ENCODE measurements at places on chromosomes 7 and 10.
A peak's percentile ranks its signal among the peaks of the same experiment; 100 is the strongest.

- DNase-seq, result no peak
Observed at GRCh38 chr7:54738737-54739136, 20.3 kb downstream of the SEC61G start.

DNA sequence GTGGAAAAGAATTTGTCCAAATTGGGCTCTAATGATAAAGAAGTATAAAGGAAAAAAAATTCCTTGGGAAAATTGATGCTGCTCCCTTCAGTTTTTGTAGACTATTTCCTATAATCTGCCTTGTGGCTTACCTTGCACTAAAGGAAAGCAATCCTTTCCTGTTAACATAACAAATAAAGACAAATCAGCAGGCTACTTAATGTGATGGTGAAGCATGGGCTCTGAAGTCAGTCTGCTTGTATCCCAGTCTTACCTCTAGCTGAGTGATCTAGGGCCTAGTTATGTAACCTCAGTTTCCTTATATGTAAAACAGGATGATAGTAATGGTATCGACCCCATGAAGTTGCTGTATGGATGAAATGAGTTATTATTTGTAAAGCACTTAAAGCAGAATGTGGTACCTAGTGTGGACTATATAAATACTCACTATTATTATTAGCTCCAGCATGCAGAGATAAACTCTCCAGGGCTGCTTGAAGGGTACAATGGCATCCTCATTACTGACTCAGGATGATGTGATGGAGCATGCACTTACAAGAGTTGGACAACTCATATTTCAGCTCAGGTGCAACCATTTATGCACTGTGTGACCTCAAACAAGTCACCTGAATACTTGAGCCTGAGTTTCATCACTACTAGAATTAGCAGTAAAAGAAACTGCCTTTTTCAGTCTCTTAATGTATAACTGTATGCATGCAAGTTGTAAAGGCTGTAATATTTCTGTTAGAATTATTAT, 156.1 kb downstream of the DKK1 start:
- no peak for DNase-seq

- DNase-seq, result no peak
Observed at GRCh38 chr7:14047709-14048399, 58.4 kb upstream of the ETV1 start.

GRCh38 chr10:103451091-103451813, 918 bp downstream of the CALHM2 start:
- DNase-seq, result peak; percentile 75

- DNase-seq, result peak; percentile 15
Observed at GRCh38 chr10:70374775-70375614, 7.4 kb downstream of the LRRC20 start.

DNA sequence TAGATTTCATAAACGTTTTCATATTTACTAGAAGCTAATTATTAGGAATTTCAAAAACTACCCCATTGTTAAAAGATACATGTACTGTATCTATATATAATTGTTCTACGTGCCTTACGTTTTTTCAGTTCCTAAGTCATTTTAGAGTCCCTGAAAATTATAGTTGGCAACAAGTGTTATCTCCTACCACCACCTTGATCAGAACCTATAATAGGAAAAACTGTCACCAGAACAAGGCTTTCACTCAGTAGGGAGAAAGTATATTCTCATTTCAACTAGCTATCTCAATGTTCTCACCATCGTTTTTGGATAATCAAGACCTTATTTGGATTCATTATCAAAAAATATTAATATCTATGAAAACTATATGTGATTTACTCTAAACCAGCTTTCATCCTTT, 107.7 kb downstream of the CPEB3 start:
- no peak for DNase-seq

DNA sequence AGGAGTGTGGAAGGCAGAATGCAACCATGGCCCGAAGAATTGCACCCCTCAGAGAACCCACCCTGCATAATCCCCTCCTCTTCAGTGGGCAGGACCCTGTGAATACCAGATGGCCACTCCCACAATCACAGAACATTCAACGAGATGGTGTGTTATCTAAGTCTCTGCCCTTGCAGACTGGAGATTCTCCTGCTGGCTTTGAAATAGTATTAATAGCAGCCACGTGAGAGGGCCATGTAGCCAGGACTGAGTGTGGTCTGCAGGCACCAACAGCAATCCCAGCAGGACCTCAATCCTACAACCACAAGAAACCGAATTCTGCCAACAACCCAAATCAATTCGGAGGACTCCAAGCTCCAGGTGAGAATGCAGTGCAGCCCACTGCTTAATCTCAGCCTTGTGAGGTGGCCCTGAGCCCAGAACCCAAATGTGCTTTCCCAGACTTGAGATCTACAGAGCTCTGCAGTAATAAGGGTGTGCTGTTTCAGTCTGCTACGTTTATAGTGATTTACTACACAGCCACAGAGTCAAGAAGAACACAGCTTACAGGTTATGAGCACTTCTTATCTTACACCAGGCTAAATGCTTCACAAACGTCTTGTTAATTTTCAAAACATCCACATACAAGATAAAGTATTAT, 72.1 kb downstream of the VOPP1 start:
- no peak for DNase-seq

- DNase-seq, result no peak
Observed at GRCh38 chr7:137998250-137998649, 3.6 kb downstream of the CREB3L2 start.

- DNase-seq, result no peak
Observed at GRCh38 chr7:1296356-1296981, 63.8 kb downstream of the UNCX start.

DNA sequence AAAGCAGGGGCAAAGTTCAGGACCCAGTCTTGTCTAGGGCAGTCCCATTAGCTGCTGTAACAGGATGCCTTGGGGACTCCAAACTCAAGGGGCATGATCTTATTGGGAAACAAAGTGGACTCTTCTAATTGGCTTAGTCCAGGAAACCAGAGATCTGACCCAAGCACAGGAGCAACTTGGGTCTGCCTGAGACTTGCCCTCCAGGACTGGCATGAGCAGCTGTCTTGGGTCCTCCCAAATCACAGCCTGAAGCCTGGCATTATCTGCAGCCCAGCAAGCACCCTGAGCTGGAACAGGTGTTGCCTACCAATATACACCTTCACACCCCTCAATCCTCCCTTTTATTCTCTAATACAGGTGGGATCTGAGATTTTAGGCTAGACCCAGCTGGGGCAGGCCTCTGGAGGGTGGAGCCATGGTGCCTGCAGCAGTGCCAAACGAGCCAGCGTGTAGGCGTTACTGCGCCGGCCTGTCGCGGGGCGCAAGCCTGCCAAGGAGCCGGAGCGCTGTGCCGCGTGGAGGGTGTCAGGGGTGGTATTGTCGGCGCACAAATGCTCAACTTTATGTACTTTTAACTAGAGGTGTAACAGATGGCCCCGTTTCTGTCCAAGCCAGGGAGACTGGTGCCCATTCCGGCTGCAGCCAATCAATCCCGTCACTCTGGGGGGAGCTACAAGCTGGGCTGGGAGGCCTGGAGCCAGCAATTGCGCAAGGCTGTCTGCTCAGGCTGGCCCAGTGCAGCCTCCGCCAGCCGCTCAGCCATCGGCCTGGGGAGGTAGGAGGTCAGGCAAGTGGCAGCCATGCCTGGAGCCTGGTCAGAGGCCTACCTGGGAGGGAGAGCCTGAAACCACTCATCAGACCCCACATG, 12.8 kb upstream of the LBX1 start:
- no peak for DNase-seq

DNA sequence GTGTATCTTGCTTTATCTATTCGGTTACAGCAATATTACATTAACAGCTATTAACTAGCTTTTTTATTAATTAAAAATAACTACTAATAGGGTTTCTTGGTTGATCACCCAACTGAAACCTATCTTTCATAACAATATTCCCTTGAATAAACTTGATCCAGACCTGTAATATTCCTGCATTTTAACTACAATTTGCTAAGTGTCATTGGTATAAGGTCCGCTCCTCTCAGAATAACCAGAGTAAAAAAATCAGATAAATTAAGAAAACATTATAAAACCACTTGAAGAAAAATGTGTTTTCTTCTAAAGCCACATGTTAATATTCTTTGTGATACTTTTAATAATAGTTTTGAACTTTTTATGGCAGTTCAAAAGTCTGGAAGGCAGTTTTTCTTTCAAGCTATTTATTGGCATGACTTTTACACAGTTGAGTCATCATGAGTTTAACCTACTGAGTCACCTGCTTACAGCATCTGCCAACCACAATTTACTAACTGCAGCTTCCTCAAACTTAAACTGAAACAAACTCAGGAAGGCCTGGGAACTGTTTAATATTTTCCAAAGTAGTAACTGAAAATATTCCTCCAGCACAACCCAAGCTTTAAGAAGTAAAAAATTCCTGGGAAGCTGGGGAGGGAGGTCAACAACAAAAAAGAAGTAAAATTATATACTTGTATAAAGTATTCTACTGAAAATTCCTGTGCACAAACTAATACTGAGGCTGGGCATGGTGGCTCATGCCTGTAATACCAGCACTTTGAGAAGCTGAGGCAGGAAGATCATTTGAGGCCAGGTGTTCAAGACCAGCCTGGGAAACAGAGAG, 103.2 kb downstream of the NRBF2 start:
- DNase-seq, result peak; percentile 89

- DNase-seq, result peak; percentile 37
Observed at GRCh38 chr7:44103923-44104859, at the start of gene AEBP1. TSS of gene AEBP1 (plus strand) at chr7:44104345. CDS start at chr7:44104666, 321 bp downstream.

GRCh38 chr10:62037166-62037831, 135.8 kb downstream of the ARID5B start:
- DNase-seq, result peak; percentile 70

DNA sequence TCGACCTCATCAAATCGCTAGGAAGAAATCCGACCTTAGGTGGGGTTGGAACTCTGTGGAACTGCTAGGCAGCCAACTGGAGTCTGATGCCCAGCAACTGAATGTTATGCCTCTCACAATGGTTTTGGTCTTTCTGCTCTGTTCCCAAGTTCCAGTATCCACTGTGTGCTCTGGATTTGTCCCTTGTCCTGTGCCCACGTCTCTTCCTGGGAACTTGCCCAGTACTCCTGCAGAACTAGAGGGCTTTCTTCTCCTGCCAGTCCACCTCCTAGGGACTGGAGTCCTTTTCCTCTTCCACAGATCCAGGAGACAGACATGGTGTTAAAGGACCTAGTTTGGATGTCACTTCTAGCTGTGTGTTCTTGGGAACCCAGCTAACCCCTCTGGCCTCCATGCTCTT, 26.6 kb downstream of the PRTFDC1 start:
- DNase-seq, result no peak

GRCh38 chr7:134174795-134175261, 47.7 kb downstream of the LRGUK start:
- DNase-seq, result peak; percentile 61

DNA sequence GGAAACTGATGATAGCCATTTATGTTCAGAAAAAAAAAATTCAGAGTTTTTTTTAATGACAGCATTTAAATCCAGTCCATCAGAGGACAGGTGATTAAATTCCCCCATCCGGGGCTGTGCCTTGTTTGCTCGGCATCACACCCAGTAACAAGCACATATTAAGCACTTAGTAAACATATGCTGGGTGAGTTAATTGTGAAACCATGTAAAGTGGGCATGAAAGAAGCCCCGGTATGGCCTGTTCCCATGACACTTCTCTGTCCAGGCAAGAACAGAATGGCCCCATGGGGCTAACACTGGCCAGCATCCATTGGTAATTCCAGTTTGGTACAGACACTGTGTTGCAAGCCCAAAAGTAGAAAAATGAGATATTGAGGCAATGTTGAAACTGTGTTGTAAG, 220.8 kb upstream of the RNF32 start:
- no peak for DNase-seq

- no peak for DNase-seq
Observed at GRCh38 chr7:138944592-138944991, 36.6 kb downstream of the KIAA1549 start.

DNA sequence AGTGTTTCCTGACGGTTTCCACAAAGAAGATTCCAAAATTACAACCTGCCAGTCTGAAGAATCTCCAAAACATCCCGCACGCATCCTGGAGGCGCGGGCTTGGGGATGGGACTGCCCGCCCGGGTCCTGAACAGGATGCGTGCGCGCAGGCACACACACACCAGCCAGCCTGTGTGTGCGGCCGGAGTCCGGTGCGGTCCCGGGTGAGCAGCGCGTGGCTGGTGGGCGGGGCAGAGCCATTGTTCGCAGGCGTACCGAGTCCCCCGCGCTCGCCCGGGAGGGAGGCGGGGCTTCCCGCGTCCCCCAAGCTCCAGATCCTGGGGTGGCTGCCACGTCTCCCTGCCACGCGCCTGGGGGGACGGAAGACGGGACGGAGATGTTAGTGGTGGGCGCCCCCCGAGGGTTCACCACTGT, 675 bp upstream of the SCD start:
- DNase-seq, result peak; percentile 63

DNA sequence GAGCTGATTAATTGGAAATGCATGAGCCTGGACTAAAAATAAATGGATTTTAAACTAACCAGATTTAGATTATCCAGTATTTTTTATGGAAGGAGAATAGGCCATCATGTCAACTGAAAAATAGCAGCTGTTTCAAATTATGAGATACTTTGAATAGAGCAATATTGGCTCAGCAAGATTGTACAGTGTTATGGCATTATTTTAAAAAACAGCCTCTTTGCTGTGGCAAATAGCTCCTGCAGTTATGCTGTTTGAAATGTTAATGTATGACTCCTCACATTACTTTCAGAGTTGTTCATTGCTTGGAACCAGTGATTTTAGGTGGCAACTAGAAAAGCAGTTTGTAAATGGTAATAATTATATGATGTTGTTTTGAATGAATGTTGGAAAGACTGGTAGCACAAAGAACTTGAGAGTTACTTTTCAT, 244.5 kb downstream of the KIAA1217 start:
- DNase-seq, result peak; percentile 74

DNA sequence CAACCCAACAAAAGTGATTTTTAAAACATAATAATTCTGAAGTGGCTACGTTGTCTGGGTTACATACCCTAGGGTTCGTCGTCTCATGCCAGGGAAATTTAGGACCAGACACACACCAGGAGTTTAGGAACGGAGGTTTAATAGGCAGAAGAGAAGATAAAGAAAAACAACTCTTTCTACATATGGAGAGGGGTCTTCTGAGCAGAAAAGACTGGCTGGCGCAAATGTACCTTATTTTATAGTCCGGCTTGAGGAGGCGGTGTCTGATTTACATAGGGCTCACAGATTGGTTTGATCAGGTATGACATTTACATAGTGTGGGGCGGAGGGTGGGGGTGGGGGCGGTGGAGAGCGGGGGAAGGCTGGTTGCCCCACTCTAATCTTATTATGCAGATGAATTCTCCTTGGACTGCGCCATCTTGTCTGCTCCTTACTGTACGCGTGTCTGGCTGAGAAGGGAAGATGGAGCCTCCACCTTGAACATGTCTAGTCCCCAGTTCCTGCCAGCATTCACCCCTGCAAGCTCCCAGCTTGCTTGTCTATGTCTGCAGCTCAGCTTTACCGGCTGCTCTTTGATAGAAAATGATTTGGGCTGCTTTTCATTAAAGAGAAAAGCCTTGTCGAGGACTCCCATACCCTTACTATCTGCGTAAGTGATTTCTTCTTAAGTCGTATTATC, 98.7 kb downstream of the RALA start:
- DNase-seq, result no peak

GRCh38 chr7:156166692-156167416, 354.6 kb upstream of the SHH start:
- DNase-seq, result no peak

- DNase-seq, result no peak
Observed at GRCh38 chr7:50330254-50330653, 25.7 kb downstream of the IKZF1 start.

GRCh38 chr7:38775506-38776175, 133.3 kb downstream of the VPS41 start:
- DNase-seq, result no peak

- no peak for DNase-seq
Observed at GRCh38 chr10:72285972-72286521, 12.3 kb downstream of the DDIT4 start.

- no peak for DNase-seq
Observed at GRCh38 chr10:110480387-110480786, 17.3 kb upstream of the DUSP5 start.

- no peak for DNase-seq
Observed at GRCh38 chr7:92639966-92640365, 49.8 kb upstream of the FAM133B start.
